ENCODE measurements at places on chromosomes 7 and 10.

- DNase-seq = no peak
These were observed 25.5 kb upstream of the EZH2 start for GRCh38 chr7:148909568-148909967.

DNA sequence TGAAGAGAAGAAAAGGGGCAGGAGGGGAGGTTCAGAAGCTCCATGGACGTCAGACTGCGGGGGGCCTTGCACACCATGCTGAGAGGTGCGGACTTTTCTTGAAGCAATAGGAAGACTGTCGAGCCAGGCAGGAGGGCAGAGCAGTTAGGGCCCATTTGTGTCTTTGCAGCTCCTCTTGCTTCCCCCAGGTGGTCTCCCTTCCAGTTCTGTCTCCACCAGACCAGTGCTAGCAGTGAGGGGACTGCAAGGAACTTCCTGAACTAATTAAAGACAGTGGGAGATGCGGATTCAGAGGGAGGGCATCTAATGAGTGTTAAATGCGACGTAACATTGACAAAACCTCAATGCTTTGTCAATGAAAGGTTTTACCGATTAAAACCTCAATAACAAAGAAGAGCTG, 225.4 kb downstream of the USP6NL start:
- DNase-seq = no peak

DNA sequence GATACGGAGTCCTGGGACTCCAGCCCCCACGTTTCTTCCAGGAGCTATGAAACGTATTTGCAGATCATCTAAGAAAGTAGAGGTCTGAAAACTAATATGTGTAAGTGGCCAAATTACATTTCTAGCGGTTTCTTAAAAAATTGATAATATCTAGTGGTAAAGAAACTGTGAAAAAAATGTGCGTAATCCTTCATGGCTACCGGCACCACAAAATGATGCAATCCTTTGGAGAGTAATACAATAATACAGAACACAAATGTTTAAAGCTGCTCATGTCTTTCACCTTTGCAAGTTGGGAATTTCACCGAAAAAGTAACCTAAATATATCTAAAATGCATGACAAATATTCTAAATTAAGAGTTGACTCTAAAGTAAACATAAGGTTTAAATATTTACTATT, 742.1 kb downstream of the GRID1 start:
- DNase-seq = no peak

GRCh38 chr7:141763797-141764196, at the start of gene TAS2R3:
Gene TAS2R3, plus strand, starts transcription at chr7:141764097. Its CDS starts 62 bp downstream, at chr7:141764159.
- no peak for DNase-seq

DNA sequence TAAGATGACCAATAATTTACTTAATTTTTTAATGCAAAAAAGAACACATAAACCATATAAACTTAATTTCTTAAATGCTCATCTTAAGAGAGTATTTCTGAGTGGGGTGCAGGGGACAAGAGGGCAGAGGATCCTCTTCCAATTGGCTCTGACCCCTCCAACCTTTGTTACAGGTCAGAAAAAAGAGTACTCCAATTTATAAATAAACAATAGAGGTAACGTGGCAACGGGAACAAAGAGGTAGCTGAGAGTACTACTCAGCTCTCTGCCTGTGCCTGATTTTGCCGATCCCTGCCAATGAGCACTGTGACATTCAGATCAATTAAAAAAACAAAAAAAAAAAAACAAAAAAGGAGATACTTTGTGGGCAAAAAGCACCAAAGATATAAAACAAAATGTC, 307.9 kb downstream of the PARD3 start:
- no peak for DNase-seq

Data from activated T-cell treated with anti-CD3 and anti-CD28 coated beads for 1 hour (primary cell).